Diencephalon (tissue), 1 donor: ENCODE measurements at places on chromosomes 5 and 9. TPM values are rescaled to one million over a fixed set of nuclear protein-coding genes. Genes with fewer than 3 reads are reported as not detected.

Gene HSD17B3
- total RNA-seq, result not detected

Gene WDR5
- total RNA-seq, result 25.6 TPM

Gene RASEF
- total RNA-seq, result 1.4 TPM

Gene ESM1
- 2.3 TPM for total RNA-seq

Gene ZDHHC11B
- 7.6 TPM for total RNA-seq

Gene EFNA5
- total RNA-seq, result 22.6 TPM

Gene MORN5
- 7.8 TPM for total RNA-seq

Gene AGXT2
- total RNA-seq, result 0.23 TPM

Gene TBCA
- 133 TPM for total RNA-seq

Gene C5orf58
- not detected for total RNA-seq

Gene ELOVL7
- 6.9 TPM for total RNA-seq

Gene ROR2
- total RNA-seq, result 2.3 TPM

Gene FOXD4L6
- total RNA-seq, result 0.46 TPM

Gene GPR150
- 0.23 TPM for total RNA-seq

Gene FRMPD1
- total RNA-seq, result 3.0 TPM

Gene TTC33
- total RNA-seq, result 54.2 TPM

Gene SHISAL2B
- 0.92 TPM for total RNA-seq

Gene SLC25A48
- 7.8 TPM for total RNA-seq

Gene TSSK1B
- not detected for total RNA-seq

Gene PCA3
- total RNA-seq, result 1.4 TPM

Gene FAM221B
- 0.23 TPM for total RNA-seq

Gene PSD2
- total RNA-seq, result 36.9 TPM

Gene ADGRV1
- 191 TPM for total RNA-seq

Gene PCDHB16
- total RNA-seq, result 5.8 TPM

Gene ZFP37
- total RNA-seq, result 17.5 TPM

Gene GOLGA1
- total RNA-seq, result 29.1 TPM

Gene CDO1
- 125 TPM for total RNA-seq

Gene SLC45A2
- total RNA-seq, result 0.23 TPM

Gene IRGM
- not detected for total RNA-seq

Gene ICE1
- 43.1 TPM for total RNA-seq

Gene RGS7BP
- 21.2 TPM for total RNA-seq

Gene IFNK
- total RNA-seq, result not detected

Gene ABLIM3
- 53.1 TPM for total RNA-seq

Gene IL12B
- not detected for total RNA-seq

Gene ZNF169
- total RNA-seq, result 6.5 TPM

Gene ADGRD2
- total RNA-seq, result 0.46 TPM

Gene AP3B1
- total RNA-seq, result 34.8 TPM

Gene C9orf153
- total RNA-seq, result 0.46 TPM

Gene SPATA6L
- total RNA-seq, result 11.3 TPM

Gene GARIN3
- total RNA-seq, result not detected
